Stimulated activated CD8-positive, alpha-beta memory T cell treated with anti-CD3 and anti-CD28 coated beads, Interleukin-4, amount 100 ng/mL, for 4 hours (primary cell): ENCODE measurements at places on chromosomes 5 and 9.

DNA sequence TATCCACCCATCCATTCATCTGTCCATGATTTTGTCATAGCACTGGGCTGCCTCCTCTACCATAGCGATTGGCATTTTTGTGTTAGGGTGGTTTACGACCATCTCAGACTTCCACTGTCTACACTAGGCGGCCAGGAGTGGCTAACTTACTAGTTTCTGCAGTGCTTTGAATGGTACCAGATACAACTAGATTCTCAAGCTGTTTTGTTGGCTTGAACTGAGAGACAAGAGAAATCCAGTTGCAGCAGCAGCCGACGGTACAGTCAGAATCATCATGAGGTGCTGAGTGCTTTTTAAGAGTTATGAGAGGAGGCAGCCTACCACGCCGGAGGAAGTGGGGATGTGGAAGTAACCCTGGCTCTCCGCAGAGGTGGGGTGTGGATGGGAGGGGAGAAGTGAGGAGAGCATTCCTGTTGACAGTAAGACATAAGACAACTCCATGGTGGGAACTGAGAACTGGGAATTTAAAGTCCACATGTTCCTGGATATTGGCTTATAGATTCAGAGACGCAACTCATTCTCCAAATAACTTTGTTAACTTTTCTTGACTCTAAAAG is 27.9 kb downstream of the COL5A1 start:
- DNase-seq: no peak

DNA sequence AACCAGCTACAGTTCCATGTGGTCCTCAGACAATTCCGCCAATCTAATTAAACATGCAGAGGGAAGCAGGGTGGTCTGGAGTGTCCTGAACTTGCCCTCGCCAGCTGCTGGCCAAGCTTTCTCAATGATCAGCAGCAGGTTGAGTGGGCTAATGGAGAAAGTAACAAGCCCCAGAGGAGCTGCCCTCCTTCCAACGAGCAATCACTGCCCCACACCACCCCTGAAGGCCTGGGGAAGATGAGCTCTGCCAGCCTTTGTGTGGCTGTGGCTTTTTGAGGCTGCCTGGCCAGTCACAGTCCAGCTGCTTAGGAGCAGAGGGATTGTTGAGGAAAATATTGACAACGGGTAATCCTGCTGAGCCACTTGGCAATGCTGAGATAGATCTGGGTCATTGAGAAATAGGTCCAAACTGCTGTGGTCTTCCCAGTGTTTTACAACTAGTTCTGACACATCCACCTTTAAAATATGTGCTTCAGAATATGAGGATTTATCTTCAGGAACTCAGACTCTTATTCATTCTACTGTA is 107.3 kb downstream of the CD180 start:
- DNase-seq: no peak

GRCh38 chr9:9229269-9229668 is 1383.5 kb downstream of the PTPRD start:
- no peak for DNase-seq

DNA sequence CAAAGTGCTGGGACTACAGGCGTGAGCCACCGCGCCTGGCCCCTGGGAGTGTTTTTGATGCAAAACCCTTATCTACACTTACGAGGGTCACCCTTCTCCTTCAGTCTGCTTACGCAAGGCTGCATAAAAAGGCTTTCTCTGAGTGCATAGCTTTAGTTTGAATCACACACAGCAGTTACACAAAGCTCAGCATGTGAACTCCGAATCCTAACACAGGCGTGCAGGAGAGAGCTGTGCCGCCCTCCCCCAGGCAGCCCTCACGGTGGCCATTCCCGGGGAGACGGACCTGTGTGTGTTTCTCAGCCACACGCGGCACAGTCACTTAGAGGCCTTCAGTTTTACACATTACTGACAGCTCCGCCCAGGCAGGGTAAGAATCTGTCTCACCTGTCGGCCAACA is 26.7 kb downstream of the EXD3 start:
- DNase-seq: no peak

GRCh38 chr9:75891771-75892215 is 1.3 kb downstream of the PCSK5 start:
- no peak for DNase-seq

- no peak for DNase-seq
These were observed 2.1 kb downstream of the EDIL3 start for GRCh38 chr5:84382363-84383295.

DNA sequence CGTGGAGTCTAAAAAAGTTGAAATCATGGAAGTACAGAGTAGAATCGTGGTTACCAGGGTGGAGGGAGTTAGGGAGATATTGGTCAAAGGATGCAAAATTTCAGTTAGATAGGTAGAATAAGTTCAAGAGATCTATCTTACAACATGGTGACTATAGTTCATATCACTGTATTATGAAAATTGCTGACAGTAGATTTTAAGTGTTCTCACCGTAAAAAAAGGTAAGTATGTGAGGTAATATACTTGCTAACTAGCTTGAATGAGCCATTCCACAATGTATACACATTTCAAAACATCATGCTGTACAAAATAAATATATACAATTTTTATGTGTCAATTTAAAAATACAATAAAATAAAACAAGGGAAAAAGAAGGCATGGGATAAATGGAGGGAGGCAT is 392.1 kb downstream of the CAAP1 start:
- DNase-seq: no peak

GRCh38 chr9:69442486-69442885 is 117.5 kb downstream of the ENTREP1 start:
- no peak for DNase-seq
